ENCODE measurements at places on chromosomes 11 and 22.

- DNase-seq, result no peak
Observed at GRCh38 chr11:134597452-134597851, 185.4 kb upstream of the B3GAT1 start.

DNA sequence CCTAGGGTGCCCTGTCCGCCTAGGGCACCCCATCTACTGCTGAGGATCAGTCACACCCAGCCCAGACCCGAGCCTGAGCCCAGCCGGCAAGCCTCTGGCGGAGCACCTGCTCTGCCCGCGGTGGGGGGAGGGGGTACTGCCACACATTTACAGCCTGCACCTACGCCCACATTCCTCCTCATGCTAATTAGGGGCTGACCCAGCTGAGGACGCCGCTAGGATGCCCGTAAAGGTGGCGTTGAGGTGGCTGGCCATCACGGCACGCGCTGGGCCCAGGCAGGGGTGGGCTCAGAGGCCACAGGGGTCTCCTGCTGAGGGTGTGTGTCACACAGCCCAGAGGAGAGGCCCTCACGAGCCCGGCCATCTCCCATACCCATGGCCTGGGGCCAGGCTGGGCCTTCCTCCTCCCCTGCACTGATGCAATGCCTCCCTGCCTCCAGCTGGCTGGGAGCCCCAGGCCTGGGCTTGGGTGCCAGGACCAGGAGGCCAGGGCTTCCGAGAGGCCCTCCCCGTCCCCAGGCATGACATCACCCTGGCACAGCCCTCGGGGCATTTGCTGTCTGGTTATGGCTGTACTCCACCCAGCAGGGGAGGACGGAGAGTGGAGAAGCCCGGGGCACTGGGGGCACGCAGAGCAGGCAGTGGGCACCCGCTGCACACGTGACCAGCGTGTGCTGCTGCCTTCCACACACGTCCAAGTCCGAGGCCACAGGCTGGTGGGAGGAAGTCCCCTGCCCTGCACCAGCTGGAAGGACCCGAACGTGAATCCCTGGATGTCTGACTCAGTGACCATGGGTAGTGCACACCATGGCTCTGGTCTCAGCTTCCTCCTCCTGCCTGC is 12.7 kb downstream of the DUSP8 start:
- peak; percentile 86 for DNase-seq

- DNase-seq, result peak; percentile 62
Observed at GRCh38 chr11:3944198-3944597, 88.7 kb downstream of the STIM1 start.

- no peak for DNase-seq
Observed at GRCh38 chr22:47376322-47376700, 613.9 kb downstream of the TBC1D22A start.

- no peak for DNase-seq
Observed at GRCh38 chr22:43707648-43708047, 104.5 kb downstream of the EFCAB6 start.

- peak; percentile 91 for DNase-seq
Observed at GRCh38 chr11:120547811-120548681, 36.5 kb downstream of the GRIK4 start.

DNA sequence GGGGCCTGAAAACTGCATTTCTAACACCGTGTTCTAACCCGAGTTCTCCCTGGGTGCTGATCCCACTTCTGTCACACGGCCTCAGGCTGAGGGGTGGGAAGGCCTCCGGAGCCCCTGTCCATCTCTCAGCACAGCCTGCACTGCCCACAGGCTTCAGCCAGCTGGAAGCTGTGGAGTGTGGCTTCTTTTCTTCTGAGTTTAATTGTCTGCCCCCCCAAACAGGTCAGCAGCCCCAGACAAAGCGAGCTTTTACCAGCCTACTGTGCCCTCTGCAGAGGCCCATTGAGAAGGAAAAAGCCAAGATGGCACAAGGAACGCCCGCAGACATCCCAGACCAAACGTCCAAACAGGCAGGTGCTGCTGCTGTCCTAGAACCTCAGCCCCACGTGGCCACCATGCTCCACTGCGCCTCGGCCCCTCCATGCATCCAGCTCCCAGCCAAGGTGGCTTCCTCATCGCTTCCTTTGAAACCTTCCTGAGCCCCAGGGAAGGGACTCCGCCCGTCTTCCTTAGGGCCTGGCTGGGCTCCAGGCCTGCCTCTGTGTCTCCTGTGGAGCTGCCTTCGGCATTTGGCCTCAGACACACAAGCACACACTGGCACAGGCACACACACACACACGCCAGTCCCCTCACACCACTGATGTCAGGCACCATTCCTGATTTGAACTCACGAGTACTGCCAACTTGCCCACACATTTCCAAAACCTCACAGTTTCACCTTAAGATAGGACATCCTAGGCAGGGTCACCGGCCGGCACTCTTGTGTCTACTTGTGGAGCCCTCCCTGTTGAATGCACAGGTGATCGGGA is 1.7 kb downstream of the MOB2 start:
- no peak for DNase-seq

GRCh38 chr11:93694109-93694508 is 32.6 kb downstream of the CEP295 start:
- no peak for DNase-seq

DNA sequence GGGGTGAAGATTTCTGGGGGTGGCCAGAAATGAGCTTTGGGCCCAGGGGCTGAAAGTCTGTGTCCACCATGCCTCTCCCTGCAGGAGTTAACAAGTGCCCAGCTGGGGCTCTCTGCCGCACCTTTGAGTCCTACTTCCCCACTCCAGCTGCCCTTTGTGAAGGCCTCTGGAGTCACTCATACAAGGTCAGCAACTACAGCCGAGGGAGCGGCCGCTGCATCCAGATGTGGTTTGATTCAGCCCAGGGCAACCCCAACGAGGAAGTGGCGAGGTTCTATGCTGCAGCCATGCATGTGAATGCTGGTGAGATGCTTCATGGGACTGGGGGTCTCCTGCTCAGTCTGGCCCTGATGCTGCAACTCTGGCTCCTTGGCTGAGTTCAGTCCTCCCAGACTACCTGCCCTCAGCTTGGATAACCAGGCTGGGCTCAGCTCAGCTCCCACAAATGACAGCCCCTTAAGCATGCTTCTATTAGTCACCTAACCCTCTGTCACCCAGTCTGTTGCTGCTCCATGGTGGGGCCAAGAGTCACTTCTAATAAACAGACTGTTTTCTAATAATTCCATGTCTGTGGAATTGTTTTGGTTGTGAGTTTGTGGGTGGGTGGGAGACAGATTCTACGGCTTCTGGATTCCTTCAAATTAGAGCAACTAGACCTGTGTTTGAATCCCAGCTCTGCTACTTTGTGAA is 3.0 kb upstream of the INPPL1 start:
- no peak for DNase-seq

DNA sequence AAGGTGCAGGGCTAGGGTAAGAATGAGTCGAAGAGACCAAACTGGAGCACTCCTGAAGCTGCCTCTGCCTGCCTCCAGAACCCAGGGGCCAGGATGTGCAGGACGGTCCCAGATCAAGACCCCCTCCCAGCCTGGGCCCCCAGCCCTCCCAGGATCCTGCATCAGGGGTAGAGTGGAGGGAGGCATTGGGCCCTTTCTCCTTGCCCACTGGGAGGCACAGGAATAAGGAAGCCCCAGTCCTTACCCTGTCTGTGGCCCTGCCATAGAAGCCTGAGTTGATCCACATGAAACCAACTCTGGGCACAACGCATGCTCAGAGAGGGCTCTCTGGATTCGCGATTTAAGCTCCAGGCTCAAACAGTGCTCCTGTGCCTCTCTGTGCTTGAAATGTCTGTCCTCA is 661.8 kb upstream of the B3GAT1 start:
- DNase-seq, result no peak

GRCh38 chr11:111570796-111571195 is 30.3 kb downstream of the LAYN start:
- no peak for DNase-seq

DNA sequence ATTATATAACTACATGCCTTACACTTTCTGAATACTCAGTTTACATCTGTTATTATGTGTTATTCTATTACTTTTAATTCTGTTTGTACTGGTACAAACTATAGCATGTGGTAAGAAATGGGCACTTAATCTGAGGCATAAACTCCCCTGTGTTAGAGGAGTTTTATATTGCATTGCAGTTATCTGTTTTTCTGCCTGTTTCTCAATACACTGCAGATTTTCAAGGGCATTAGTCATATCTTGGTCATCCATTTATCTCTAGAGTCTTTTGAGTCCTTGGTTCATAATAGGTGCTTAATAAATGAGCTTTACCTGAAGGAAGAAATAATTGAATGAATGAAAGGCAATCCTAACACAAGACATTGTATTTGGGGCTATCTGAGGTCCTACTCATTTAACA is 182.9 kb upstream of the CTSC start:
- no peak for DNase-seq

DNA sequence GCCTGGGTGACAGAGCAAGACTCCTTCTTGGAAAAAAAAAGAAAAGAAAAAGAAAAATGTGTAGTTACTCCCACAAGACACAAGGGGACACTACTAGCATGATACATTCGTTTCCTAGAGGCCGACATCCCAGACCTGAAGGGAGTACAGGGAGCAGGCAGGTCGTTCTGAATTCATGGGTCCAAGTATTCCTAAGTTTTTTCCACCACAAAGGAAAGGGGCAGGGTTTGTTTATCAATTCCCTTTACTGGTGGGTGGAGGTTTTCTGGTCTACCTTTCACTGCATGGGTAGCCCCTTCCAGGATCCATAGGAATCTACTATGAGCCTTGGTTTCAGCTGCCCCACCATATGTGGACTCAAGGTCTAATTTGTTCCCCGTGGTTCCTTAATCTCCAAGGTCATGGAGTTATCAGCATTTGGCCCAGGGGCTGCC is 11.8 kb downstream of the TIGD3 start:
- DNase-seq, result peak; percentile 74

DNA sequence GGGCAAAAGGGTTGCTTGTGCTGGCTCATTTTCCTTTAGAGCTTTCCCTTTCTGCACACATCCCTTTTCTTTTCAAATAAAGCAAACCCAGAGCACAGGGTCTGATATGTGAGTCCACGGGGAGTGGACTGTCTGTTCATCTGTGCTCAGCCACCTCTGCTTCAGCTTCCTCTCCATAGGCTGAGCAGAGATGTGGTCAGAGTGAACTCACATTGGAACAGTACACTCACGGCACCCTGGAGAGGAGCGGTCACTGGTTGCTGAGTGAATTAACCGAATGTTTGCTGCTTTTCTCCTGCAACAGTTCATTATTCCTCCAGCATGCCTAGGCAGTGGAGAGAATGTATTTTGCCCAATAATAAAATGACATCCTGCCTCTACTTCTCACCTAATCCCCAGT is 36.3 kb upstream of the CABP7 start:
- DNase-seq, result no peak

DNA sequence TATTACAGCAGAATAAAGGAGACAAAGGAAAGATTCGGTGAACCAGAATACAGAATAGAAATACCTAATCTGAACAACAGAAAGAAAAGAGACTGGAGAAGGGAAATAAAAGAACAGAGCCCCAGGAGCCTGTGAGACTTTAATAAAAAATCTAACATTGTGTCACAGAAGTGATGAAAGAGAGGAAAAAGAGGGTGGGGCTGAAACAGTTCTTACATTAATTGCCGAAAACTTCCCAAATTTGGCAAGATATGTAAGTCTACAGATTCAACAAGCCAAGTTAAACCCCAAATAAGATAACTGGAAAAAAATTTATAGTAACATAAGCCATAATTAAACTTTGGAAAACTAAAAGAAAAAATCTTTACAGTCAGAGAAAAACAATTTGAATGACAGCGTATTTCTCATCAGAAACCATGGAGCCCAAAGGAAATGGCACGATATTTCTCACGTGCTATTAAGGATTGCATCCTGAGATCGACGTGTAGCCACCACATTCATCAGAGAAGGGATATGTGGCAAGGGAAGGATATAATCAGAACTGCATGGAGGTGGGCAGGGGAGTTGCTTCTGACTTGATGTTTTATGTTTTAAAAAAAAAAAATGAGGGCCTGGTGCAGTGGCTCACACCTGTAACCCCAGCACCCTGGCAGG is 73.9 kb downstream of the SGSM3 start:
- no peak for DNase-seq

DNA sequence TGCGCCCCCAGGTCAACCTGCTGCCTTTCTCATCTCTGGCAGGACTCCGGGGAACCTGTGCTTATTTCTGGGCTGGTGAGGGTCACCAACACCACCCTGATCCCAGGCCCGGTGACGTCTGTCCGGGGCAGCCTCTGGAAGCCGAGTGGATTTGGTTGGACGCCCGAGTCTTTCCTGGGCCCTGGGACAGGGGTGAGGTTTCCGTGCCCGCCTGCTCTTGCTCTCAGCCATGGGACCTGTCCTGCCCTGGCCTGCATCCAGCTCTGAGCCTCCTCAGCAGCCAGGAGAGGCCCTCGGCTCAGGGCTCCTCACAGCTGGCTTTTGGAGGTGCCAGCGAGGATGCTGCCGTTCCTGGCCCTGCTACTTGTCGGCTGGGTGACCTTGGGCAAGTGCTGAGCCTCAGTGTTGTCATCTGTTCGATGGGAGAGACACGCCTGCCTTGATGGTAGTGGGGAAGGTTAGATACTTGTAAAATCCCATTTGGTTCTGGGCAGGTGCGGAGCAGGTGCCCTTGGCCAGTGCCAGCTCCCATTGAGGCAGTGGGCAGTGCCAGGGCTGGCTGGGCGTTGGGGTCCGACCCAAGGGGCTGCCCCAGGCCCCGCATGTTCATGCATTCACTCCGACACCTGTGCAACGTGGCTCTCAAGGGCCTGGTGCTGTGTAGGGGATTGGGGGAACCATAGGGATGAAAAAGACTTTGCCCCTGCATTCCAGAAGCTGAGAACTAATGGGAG is 58.9 kb upstream of the THY1 start:
- DNase-seq, result no peak

DNA sequence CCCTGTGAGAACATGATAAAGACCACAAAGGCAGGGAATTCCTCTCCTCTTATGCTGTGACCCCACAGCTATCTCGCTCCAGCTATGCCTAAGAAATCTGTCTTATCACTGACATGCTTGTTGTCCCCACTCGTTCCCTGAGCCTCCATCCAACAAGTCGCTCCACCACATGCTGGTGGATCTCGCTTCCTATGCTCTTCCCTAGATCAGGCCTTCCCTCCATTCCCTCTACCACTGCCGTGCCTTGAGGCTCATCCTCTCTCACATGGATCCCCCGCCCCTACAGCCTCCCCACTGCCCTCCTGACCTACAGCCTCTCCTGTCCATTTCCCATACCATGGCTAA is 1.4 kb upstream of the DGAT2 start:
- DNase-seq, result no peak

DNA sequence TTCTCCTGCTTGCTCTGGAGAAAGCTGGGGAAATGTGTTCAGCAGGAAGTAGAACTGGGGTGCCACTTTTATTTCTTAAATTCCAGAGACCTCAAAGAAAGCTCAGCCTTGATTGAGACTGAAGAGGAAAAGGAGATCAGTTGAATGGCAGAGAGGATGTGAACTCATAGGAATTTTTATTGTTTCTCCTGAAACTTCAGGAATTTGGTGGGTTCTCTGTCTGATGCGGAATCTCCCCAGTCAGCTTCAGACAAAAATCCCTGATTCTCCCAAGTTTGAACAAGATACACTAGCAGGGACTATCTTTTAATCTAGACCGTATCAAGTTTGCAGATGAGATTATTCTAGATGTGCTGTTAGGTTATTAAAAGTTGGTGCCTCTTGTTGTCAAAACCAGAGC is 23.0 kb downstream of the EHF start:
- DNase-seq, result no peak

GRCh38 chr11:96798445-96798844 is 408.6 kb downstream of the JRKL start:
- DNase-seq, result no peak
